Tibial artery (tissue), 4 donors: ENCODE measurements at places on chromosomes 7 and 10.

DNA sequence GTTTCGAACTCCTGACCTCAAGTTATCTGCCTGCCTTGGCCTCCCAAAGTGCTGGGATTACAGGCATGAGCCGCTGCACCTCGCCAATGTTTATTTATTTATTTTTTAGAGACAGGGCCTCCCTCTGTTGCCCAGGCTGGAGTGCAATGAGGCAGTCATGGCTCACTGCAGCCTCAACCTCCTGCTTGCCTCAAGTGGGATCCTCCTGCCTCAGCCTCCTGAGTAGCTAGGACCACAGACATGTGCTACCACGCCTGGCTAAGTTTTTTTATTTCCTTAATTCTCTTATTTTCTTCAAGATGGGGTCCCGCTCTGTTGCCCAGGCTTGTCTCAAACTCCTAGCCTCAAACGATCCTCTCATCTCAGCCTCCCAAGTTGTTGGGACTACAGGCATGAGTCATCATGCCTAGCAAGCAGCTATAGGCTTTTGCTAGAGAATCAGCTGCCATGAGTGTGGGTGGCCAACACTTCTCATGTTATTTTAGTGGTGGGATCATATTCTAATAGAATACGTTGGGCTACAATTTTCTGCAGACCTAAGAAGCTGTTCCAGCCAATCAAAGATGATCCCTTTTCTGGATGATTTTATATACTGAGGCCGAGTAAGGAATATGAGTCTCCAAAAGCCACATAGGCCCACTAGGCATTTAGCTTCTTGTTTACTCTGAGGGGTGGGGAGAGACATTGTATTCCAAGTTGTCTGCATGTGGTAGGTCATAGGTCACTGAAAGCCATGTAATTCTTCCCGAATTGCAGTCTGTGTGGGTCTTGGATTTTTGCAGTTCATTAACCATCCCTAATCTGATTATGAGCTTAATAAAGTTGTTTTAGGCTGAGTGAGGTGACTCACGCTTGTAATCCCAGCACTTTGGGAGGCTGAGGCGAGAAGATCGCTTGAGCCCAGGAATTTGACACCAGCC is 7.6 kb upstream of the TMEM248 start:
- DNase-seq, result no peak

DNA sequence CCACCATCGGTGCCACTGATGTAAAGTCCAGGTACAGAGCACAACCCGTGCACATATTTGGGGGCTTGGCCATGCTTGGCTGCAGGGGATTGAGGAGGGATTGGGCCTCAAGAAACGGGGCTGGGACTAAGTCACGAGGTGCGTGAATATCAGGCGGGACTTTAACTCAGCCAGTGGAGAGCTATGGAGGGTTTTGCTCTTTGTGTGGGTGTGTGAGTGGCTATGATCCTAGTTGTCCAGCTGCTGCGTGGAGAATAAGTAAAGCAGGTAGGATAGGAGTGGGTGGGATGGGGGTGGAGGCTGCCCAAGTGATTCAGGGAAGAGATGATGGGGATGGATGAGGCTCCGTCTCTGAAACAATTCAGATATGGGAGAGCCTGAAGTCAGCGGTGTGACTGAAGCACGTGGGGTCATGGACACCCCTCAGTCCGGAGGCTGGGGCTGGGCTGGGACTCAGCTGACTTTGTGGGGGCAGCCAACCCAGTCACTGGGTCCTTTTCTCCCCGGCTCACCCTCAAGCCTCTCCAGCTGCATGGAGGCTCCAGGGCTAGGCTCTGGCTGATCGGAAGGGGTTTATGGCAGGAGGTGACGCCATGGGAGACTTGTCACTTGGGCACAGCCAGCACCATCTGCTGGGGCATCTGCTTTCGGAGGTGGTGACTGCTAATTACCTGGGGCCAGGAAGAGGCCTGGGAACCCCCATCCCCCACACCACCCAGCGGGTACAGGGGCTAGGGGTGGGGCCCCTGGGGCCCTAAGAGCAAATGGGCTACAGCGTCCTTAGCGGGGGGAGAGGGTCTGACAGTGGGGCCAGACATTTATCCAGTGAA is 1.7 kb upstream of the LFNG start:
- DNase-seq, result no peak

- no peak for DNase-seq
Measured at GRCh38 chr7:25636168-25636567, 407.9 kb upstream of the NPVF start.

DNA sequence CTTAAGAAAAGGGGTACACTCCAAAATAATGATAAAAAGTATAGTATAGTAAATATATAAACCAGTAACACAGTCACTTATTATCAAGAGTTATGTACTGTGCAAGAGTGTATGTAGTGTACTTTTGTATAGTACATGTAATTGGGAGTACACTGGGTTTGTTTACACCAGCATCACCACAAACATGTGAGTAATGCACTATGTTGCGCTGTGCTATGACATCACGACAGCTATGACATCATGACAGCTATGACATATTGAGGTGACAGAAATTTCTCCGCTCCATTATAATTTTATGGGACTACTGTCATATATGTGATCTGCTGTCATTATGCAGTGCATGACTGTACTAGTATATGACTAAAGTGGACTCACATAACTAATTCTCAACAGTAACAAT is 84.6 kb downstream of the KMT2C start:
- no peak for DNase-seq

DNA sequence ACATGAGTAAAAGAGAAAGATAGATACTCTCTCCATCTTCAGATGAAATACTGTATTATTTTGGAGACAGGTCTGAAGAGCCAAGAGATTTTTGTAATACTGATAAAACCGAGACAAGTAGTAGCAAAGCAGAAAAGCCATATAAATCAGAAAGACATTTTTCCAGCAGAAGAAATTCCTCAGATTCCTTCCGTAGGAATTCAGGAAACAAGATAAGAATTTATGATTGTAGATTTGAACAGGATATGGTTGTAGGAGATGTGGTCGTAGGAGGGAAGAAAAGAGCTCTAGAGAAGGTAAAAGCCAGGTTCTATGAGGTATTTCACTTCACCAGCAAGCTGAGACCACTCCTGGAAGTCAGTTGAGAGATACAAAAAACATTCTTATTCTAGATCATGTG is 17.6 kb upstream of the AASS start:
- no peak for DNase-seq

GRCh38 chr7:44801890-44802289 is 5.4 kb downstream of the PPIA start:
- DNase-seq, result no peak

GRCh38 chr7:40640566-40640965 is 505.8 kb downstream of the SUGCT start:
- DNase-seq, result no peak

- no peak for DNase-seq
Measured at GRCh38 chr10:52807803-52808202, 35.2 kb upstream of the MBL2 start.

- no peak for DNase-seq
Measured at GRCh38 chr7:138907201-138907847, 73.9 kb downstream of the KIAA1549 start.

DNA sequence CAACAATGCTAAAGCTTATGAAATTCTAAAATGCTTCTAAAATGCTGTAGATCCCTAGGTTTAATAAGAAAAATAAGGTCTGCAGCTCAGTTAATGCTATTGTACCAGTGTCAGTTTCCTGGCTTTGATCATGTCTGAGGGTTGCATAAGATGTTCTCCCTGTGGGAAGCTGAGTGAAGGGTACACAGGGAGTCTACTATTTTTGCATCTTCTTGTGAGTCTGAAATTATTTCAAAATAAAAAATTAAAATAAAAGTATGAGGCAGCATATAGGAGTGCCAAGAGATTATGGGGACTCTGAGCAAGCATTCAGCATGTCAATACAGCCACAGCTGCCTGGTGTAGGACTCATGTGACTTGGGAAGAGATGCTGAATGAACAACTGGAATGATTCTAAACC is 14.7 kb downstream of the CHST15 start:
- no peak for DNase-seq

DNA sequence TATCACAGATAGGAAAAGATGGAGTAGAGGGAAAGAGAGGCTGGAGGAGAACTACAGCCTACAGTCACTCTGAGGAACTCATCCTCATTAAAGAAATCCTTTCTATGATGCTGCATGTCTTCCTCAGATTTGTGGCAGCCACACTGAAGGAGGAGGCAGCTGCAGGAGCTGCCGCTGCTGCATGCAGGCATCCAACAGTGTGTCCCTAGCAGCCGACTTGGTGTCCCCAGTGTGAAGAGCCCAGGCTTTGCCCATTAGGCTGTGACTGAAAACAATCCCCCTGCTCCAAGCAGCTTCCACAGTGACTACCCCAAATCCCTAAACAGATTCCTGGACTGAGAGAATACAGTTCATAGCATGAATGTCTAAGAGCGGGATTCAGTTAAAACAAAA is 23.1 kb downstream of the SKIDA1 start:
- DNase-seq, result no peak

DNA sequence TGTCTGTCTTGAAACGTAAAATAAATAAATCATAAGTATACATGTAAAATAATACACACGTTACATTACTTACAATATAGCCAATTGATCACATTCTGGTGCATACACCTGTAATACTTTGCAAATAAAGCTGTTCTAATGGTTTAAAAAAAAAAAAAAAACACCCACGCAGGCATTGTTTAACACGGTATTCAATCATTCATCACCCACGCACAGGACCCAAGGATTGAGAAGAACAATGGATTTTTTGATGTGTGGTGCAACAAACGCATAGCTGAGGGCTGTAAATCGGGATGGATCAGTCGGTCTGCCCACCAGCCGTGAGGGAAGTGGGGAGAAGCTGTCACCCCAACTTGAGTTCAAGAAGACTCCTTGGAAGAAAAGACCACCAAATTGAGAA is 8.7 kb downstream of the PITRM1 start:
- DNase-seq, result no peak

GRCh38 chr7:27933671-27934565 is 194.0 kb downstream of the TAX1BP1 start:
- DNase-seq, result no peak

GRCh38 chr7:139730746-139731612 is 46.8 kb downstream of the HIPK2 start:
- peak; percentile 60 for DNase-seq

DNA sequence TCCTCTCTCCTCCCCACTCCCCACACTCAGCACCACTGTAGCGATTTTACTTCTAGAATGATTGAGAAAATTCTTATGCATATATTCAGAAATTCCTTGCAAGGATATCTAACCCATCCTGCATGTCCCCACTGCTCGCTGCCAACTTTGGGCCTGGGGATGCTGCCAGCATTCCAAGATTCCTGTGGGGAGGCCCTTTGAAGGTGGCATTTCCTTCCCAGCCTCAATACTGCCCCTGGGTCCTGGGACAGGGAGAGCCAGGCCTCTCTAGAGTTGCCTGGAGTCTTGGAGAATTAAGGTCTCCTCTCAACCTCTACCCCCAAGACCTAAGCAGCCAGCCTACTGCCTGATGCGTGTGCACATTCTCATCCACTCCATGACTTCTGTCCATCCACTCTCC is 303.5 kb downstream of the NEBL start:
- no peak for DNase-seq

DNA sequence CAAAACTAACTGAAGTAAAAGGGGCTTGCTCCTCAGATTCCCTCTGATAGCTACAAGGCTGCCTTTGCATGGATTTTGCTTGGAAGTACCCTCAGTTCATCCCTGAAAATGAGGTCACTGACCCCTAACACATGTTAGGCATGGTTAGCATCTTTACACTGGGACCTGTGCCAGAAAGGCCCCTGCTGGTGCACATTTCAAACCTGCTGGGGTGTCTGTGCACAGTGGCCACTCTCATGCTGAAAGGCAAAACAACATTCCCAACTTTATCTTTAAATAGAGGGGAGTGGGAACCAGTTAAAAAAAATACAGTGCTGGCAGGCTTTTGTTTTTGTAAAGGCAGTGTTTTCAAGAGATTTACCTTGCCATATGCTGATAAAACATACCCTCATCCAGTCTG is 99.1 kb downstream of the ANK3 start:
- no peak for DNase-seq

DNA sequence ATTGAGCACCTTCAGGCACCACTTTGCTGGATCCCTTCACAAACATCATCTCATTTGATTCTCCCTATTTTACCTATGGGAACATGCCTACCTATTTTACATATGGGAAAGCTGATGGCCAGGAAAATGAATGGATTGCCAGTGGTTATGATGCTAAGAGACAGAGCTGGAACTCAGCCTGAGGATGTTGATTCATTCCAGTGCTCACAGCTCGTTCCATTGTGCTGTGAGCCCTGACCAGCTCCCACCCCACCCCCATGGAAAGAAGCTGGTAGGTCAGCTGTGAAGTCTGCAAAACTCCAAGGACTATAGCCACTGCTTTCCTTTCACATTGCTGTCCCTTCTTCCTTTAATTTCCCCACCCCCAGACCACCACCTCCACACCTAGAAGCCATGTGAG is 9.6 kb downstream of the UBTD1 start:
- no peak for DNase-seq
